ENCODE measurements at places on chromosomes 6 and 20.

GRCh38 chr6:154510144-154510905 is at the start of gene CNKSR3:
Gene CNKSR3, minus strand, starts transcription at chr6:154510685. Its CDS starts 571 bp downstream, at chr6:154510114.
- peak within 1 kb of the TSS; percentile 74 for H3K27ac ChIP-seq
- H3K36me3 ChIP-seq = peaks cover 20% of the 10 kb centered on the region
- H3K4me1 ChIP-seq = peaks cover 33% of the 10 kb centered on the region
- DNase-seq = peak; percentile 85
- no peaks in the 10 kb centered on the region for H3K27me3 ChIP-seq

DNA sequence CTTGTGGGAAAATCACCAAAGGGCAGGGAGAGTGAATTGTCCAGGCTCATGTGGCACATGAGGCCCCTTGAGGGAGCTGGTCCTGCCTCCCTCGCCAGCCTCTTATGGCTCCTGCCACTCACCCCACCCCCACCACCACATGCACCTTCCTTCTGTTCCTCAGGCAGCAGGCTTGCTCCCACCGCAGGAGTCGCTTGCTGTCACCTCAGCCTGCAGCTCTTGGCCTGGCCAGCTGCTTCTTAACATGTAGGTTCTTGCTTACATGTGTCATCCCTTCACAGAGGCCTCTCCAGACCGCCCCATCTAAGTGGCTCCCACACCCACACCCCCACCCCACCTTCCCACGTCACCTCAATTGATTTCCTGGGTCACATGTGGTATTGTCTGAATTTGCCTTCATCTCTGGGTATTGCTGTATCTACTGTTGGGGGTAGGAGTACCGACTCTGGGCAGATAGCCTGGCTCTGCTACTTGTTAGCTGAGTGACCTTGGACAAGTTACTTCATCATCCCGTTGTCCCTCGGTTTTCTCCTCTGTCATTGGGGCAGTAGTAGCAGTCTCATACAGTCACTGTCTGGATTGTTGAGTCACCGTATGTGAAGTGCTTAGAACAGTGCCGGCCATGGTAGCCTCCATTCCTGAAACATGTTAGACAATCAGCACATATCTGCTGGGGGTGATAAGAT is 41.7 kb downstream of the SLC9A8 start:
- peaks cover 13% of the 10 kb centered on the region for H3K36me3 ChIP-seq
- peaks cover 26% of the 10 kb centered on the region for H3K4me1 ChIP-seq
- no peak for DNase-seq
- no peaks in the 10 kb centered on the region for H3K27me3 ChIP-seq

- H3K27me3 ChIP-seq = peaks cover 45% of the 10 kb centered on the region
- peaks cover under 1% of the 10 kb centered on the region for H3K36me3 ChIP-seq
- H3K4me1 ChIP-seq = peaks cover 12% of the 10 kb centered on the region
Measured at GRCh38 chr20:1943275-1944002, 48.2 kb downstream of the SIRPA start.

DNA sequence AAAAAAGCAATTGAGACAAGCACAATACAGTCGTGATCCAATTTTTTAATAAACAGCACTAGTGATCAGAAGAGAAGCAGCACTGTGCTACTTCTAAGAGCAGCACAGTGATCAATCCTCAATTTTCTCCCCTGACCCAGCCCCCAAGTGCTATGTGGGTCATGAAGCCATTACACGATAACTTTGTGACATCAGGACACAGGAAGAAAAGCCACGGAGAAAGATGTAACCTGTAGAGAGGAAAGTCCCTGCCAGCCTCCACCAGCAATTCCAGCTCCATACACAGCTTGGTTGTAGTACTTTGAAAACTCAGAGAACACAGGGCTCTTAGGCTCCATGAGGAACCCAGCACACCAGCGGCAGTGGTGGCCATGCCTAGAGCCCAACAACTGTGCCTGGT is 45.3 kb upstream of the MYB start:
- DNase-seq = no peak
- no peak overlapping the region for H3K4me3 ChIP-seq
- H3K27me3 ChIP-seq = peaks cover 36% of the 10 kb centered on the region
- no peaks in the 10 kb centered on the region for H3K36me3 ChIP-seq
- no peaks in the 10 kb centered on the region for H3K4me1 ChIP-seq
- no peak overlapping the region for H3K27ac ChIP-seq

GRCh38 chr6:26502165-26502564 is 2.1 kb downstream of the BTN1A1 start:
- peaks cover 20% of the 10 kb centered on the region for H3K27me3 ChIP-seq
- H3K4me3 ChIP-seq = peak overlapping the region; percentile 67
- H3K36me3 ChIP-seq = no peaks in the 10 kb centered on the region
- no peak overlapping the region for H3K27ac ChIP-seq
- H3K4me1 ChIP-seq = peaks cover 10% of the 10 kb centered on the region
- no peak for DNase-seq

DNA sequence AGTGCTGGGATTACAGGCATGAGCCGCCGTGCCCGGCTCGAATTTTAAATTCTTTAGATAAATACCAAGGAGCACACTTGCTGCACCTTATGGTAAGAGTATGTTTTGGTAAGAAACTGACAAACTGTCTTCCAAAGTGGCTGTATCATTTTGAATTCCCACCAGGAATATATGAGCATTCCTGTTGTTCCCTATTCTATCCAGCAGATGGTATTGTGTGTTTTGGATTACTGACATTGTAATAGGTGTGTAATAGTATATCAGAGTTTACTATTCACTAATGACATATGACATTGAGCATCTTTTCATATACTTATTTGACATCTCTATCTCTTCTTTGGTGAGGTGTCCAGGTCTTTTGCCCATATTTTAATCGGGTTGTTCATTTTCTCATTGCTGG is 40.5 kb downstream of the TGM6 start:
- H3K36me3 ChIP-seq = no peaks in the 10 kb centered on the region
- no peaks in the 10 kb centered on the region for H3K4me1 ChIP-seq
- H3K27ac ChIP-seq = no peak overlapping the region
- no peak for DNase-seq
- H3K4me3 ChIP-seq = no peak overlapping the region
- peaks cover 18% of the 10 kb centered on the region for H3K27me3 ChIP-seq

- no peak for DNase-seq
- no peaks in the 10 kb centered on the region for H3K36me3 ChIP-seq
- no peak overlapping the region for H3K4me3 ChIP-seq
- no peaks in the 10 kb centered on the region for H3K27me3 ChIP-seq
- no peak overlapping the region for H3K27ac ChIP-seq
Measured at GRCh38 chr6:104324301-104324700, 535.4 kb downstream of the HACE1 start.

GRCh38 chr6:121884091-121884490 is 448.6 kb downstream of the GJA1 start:
- no peak for DNase-seq
- no peak overlapping the region for H3K4me3 ChIP-seq
- H3K36me3 ChIP-seq = no peaks in the 10 kb centered on the region
- H3K27me3 ChIP-seq = no peaks in the 10 kb centered on the region

- H3K4me1 ChIP-seq = no peaks in the 10 kb centered on the region
- no peak for DNase-seq
- H3K4me3 ChIP-seq = no peak overlapping the region
- peaks cover 25% of the 10 kb centered on the region for H3K27me3 ChIP-seq
- H3K27ac ChIP-seq = no peak overlapping the region
Measured at GRCh38 chr6:170261643-170262488, 29.0 kb downstream of the DLL1 start.

- 0 out of 2 replicates have a peak, but pooled peaks cover 2% of the 10 kb centered on the region for H3K27me3 ChIP-seq
- DNase-seq = no peak
Measured at GRCh38 chr6:87656857-87657256, 45.2 kb downstream of the AKIRIN2 start.

DNA sequence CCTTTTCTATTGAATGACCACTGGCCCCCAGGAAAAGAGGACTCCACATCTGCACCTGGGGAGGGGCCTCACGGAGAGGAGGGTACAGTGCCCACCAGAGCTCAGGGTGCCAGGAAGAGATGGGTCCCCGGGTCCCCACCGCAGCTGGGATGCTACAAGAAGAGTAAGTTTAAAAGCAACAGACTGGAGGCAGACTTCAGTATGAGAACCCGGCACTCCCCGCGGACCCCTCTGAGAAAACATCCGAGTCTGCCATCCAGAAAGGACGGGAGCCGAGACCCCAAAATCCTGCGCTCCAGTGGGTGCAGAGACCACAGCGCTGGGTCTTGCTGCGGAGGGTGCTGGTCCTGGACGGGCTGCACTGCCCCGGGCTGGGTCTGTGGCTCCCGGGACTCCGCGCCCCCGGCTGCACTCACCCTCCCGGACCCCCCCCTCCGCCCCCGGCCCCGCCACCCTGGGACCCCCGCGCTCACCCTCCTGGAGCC is 350 bp downstream of the HELZ2 start:
- peak overlapping the region; percentile 73 for H3K27ac ChIP-seq
- H3K27me3 ChIP-seq = peaks cover 3% of the 10 kb centered on the region
- H3K4me1 ChIP-seq = peaks cover 17% of the 10 kb centered on the region
- H3K4me3 ChIP-seq = peak overlapping the region; percentile 88
- H3K36me3 ChIP-seq = no peaks in the 10 kb centered on the region
